ENCODE measurements at places on chromosomes 7 and 10.

- peak; percentile 8 for DNase-seq
Observed at GRCh38 chr10:66627156-66627555, 298.7 kb upstream of the LRRTM3 start.

- DNase-seq: no peak
Observed at GRCh38 chr10:124011464-124011863, 81.9 kb downstream of the CHST15 start.

DNA sequence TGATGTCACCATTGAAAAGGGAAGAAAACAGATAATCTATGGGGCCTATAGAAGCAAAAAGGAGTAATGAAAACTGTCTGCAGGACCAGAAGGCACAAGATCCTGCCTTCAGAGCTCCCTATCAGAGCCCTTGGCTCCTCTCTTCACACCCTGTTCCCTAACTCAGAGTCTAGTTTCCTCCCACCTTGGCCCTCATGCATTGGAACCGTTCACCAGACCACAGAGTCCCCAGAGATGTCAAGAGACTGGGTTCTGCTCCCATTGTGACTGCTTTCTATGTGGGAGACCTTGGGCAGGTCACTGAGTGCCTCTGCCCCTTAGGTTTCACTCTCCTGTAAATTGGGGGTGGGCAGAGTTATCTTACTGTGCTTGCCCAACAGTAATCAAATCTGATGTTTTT lies 80.1 kb upstream of the RPA3 start:
- peak; percentile 15 for DNase-seq

DNA sequence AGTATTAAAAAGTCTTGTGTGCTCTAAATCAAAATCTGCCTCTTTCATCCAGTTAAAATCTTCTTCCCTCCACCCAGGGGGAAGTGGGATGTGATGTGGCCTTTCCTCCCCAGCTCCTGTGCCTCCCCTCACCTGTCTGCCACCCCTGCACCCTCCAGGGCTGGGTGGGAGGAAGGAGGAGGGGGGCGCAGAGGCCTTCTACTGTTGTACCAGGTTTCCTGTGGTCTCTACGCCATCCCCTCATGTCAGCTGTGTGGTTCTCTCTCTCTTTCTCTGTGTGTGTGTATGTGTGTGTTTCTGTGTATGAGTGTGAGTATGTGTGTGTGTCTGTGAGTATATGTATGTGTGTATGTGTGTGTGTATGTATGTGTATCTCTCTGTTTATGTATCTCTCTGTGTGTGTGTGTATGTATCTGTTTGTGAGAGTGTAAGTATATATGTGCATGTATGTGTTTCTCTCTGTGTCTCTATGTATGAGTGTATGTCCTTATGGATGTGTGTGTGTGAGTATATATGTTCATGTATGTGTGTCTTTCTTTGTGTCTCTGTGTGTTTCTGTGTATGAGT lies 45.5 kb upstream of the C10orf71 start:
- no peak for DNase-seq

- DNase-seq: no peak
Observed at GRCh38 chr7:25288556-25289307, 60.4 kb upstream of the NPVF start.

GRCh38 chr10:67257018-67257417 lies 331.2 kb downstream of the LRRTM3 start:
- DNase-seq: no peak

DNA sequence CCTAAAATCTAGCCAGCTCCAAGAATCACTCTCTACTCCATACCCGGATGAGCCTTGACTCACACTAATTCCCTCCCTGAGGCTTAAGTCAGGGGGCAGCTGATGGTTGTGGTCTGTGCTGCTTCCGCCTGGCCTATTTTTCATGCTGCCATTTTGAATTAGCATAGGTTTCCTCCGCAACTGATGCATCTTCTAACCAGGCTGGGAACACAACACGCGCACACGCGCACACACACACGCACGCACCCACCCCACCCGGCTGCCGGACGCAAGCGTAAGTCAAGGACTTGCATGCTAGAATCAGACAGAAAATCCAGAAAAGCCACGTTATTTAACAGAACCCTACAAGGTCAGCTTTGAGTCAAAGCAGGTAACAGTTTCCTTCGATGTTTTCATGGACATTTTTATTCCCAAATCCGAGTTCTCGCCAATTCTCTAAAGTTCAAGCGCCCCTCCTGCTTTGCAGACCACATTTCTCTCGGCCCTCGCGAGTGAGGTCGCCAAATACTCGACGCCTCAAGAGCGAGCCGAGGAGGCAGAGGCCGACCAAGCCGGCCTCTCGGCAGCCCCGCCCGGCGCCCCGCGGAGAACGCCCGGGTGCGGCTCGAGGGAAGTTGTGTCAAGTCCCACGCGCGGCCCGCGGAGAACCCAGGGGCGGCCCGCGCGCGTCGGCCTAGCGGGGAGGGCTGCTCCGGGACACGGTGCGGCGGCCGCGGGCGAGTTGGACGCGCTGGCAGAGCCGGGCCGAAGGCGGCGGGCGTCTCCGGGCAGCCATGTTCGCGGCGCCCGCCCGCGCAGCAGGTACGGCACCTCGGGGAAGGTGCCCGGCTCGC lies 961 bp downstream of the SCRN1 start:
- peak; percentile 80 for DNase-seq

DNA sequence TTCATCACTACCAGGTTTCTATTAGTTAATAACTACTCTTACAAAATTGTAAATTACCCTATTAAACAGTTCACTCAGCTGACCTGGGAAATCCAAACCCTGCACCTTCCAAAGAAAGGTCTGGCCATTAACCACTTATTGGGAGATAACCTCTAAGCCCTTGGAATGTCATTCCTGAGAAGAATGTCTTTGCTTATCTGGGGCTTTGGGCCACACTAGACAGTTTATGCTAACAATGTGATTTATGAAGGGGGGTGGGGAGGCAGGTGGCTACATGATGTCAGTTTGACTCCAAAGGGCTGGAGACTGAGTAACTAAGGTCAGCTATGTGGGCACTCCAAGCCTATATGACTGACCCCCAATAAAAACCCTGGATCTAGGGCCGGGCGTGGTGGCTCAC lies 50.7 kb downstream of the AKR1D1 start:
- no peak for DNase-seq

DNA sequence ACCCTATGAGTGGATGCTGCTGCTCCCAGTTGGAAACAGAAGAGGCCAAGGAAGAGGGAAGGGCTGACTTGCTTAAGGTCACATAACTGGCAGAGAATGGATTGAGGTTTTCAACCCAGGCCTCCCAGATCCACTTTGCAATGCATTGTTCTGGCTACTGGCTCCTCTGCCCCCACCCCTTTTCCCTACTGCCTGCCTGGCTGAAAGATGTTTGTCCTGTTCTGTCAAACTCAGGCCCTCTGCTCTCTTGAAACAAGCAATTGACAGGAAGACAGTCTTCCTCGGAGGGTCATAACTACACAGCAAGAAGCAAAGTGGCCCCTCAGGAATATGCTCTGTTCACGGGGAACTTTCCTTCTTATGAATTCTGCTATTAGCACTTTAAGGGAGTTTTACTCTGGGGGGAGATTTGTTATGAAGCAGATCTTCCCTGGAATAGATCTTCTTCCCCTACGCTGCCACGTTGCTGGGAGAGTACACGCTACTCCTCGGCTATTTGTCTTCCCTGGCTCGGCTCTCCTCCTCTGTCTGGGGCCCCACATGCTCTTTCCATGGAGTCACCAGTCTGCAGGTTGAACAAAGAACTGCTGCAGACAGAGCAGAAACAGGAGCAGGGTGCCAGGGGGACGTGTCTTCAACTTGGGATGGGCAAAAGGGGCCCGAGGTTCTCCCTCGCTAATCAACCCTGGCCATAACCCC lies 436.1 kb downstream of the TYW1 start:
- no peak for DNase-seq

DNA sequence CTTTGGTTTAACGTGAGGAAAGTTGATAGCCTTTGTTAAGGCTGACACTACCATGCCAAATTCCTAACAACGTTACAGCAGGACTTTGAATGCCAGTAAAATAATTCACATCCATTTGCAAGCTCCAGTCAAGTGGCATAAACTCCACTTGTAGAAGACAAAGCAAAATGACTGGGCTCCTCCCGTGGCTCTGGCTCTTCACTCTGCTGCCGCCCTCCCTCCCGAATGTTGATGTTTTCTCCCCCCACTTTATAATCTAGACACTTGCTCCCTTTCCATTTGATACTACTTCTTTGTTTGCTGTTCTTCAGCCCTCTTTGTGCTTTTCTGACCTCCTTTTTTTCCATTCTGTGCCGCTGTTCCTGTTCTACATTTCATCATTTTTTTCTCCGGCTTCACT lies 22.8 kb upstream of the ITGB8 start:
- no peak for DNase-seq

DNA sequence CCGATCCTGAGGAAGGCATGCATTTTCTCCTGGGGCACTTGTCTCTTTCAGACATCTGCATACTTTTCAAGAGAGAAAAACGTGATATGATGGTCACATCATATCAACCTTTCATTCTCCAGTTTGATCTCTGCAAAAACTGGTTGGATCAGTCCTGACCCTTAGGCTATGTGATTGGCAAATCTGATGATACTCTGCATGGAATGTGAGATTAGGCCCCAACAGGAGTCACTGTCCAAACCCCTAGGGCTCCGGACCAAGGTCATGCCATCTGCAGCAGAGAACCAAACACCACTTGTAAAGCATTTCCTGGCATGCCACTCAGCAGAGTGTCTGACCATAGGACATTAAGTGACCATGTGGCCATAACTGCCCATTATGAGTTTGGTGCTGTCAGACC lies 8.6 kb downstream of the GCK start:
- DNase-seq: no peak

DNA sequence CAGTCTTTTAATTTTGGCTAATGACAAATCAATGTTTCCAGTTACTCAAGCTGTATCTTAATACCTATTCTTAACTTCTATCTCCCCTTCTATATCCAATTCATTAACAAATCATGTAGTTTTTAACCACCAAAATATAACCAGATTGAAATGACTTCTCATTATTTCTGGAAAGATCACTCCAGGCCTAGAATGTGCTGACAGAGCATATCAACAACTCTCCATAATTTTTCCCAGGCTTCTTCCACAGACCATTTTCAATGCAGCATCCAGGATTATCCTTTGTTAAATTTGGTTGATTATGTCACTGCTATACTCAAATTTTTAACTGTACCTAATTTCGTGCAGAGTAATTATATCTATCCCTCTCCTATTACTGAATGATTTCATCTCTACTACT lies 704.1 kb downstream of the PCDH15 start:
- no peak for DNase-seq

- DNase-seq: no peak
Observed at GRCh38 chr10:5685764-5686240, 1.2 kb downstream of the TASOR2 start.

- DNase-seq: peak; percentile 24
Observed at GRCh38 chr10:124743191-124744101, 732 bp downstream of the FAM53B start.

- DNase-seq: no peak
Observed at GRCh38 chr7:88500131-88500530, 193.4 kb upstream of the STEAP4 start.

- no peak for DNase-seq
Observed at GRCh38 chr10:22992075-22992474, 64.2 kb downstream of the ARMC3 start.

DNA sequence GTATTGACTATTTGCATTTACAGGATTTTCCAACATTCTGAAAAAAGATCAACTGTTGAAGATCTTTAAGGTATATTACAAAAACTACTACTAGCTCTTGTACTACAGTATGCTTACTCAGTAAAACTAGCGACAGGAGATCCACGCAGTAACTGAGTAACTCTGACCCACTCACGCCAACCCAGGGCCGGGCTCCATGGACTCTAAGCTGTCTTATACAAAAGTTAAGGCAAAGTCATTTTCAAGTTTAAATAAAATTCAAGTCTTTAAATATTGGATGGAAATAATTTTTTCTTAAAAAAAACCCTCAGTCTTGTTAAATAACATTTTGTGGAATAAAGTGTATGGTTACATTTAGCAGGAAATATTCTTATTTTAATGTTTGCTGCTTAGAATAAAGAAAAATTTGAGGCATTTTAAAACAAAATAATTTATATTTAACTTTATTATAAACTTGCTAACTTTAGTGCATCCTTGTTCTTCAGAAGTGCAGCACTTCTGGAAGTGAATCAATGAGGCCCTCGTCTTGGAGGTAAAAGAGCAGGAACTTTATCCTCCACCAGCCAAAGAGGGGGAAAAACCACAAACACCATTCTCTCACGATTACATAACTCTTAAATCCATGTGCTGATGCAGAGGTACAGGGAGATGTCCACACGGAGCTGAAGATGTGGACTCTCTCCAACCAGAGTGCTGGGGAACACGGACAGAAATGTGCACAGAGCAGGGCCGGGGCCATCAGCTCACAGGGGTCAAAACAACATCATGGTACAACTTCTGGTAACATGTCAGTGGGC lies 119.9 kb downstream of the LARP4B start:
- DNase-seq: no peak

DNA sequence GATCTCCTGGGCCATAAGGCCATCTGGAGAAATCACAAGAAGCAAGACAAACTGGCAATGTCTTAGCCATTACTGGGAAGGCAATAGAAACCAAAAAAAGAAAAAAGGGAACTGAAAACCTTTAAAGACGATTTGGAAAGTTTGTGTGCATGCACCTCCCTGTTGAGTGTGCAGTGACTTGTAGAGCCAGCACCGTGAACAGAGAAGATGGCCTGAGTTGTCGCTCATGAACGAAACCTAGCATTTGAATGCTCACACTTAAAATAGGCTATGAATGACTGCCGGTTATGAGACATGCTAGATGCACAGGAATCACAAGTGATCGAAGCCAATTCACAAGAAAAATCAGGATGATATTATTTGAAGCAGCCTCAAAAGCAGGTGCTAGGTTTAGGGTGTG lies 151.3 kb upstream of the ADO start:
- DNase-seq: no peak

DNA sequence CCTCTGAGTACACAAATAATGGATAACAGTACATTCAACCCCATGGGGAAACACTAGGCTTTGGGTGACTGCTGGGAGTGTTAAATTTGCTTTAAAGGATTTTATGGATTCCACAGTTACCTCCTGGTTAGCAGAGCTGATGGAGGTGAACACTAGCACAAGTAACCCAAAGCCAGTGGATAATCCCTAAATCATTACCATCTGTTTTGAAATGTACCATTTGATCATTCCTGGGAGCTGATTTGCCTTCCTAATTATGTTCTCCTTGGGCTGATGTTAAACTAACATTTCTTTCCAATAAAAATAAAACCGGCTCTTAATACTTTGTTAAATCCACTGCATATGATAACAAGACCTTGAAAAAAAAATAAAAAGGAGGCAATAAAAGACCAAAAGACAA lies 493.9 kb downstream of the PLXNA4 start:
- no peak for DNase-seq

DNA sequence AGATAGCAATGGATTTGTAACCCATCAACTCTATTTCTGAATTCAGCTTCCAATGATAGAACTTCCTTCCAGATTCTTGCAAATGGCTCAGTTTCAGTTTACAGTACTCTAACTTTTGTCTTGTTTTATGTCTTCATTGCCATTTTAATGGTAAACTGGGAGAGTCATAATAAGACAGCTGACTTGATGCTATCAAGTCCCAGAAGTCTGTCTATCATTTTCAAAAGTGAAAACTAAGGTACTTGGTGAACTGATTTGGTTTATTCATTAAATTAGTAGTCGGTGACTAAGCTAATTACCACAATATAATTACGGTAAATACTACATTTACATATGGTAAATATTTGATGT lies 25.0 kb downstream of the RTKN2 start:
- no peak for DNase-seq

- DNase-seq: no peak
Observed at GRCh38 chr7:92156990-92157389, 22.0 kb downstream of the LRRD1 start.
